ENCODE measurements at places on chromosomes 12 and 14.

- DNase-seq = no peak
Measured at GRCh38 chr12:62859321-62859737, 75.6 kb downstream of the PPM1H start.

GRCh38 chr12:131949431-131950181, at the start of gene EP400:
Gene EP400 (plus strand): TSS chr12:131949942. CDS start chr12:131960620, 10,678 bp downstream.
- DNase-seq = peak; percentile 52

DNA sequence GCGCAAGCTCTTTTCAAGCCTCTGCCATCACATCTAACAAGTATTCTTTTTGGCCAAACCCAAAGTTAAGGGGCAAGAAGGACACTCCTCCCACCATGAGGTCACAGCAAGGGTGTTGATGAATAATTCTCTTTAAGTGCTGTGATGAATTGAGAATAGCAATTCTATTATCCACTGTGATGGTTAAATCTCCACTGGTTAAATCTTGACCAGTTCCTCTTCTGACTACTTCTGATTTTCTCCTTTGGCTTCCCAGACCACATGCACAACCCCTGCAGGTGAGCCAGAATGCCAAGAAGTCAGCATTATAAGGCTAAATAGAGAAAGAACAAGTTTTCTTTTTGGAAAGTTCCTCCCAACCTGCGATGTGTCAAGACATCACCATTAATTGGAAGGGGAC, 90.6 kb upstream of the BCL2L14 start:
- DNase-seq = no peak

DNA sequence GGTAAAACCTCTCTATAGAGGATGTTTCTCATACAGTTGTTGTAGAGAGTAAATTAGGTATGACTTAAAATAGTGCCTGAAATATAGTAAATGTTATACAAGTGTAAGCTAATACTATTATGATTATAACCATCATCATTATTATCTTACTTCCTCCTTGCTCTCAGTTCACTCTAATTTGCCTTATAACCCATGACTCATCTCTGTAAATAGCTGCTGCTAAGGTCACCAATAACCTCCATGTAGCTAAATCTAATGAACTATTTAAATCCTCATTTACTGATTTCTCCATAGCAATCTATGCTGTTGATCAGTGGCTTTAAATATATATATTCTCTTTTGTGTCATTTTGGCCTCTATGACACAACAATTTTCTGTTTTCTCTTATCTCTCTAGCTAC, 109.6 kb downstream of the RMST start:
- DNase-seq = no peak

- no peak for DNase-seq
Measured at GRCh38 chr12:26245175-26245942, 50.0 kb downstream of the SSPN start.

DNA sequence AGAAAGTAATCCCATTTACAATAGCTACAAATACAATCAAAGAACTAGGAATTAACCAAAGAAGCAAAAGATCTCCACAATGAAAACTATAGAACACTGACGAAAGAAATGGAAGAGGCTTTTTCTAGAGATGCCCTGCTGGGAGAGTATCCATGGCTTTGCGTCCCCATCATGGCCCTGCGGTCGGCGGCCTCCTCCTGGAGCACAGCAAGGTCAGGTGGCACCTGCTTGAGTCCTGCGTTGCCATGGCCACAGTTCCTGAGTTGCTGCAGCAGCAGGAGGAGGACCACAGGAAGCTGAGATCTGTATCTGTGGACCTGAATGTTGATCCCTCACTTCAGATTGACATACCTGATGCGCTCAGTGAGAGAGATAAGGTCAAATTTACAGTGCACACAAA, 143.5 kb downstream of the SLC5A8 start:
- no peak for DNase-seq

GRCh38 chr12:114012744-114013431, 46.8 kb upstream of the RBM19 start:
- no peak for DNase-seq

DNA sequence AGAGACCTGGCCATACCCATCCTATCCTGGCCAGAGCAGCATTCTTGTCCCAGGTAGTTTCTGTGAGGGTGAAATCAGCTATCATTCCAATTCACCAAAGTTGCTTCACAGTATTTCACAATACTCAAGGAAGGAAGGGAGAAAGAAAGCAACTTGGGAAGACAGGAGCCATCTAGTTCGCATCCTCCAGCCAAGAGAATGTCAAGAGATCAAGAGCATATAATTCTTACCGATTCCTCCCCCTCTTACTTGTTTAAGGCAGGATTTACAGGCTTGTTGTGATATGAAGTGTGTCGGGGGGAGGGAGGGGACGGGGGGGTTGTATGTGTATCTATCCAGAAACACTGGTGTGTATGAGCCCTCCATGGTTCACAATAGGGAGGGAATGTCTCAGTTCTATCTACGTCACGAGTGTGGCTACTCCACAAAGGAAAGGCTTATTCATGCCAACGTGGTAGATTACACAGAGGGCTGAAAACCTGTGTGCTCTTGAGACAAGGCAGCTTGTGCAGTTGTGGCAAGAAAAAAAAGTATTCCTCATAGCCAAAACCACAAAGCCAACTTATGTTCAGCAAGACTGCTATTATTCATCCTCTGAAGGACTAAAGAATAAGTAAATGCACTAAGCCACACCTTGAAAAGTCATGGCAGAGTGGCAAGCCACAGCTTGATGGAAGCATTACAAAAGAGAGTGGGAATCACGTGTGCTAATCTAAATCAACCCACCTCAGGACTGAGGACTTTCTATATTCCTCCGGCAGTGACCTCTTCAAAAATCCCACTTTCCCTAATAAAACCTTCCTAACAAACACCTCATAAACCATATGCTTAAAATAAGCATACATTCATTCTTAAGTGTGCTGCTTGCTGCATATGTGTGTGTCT, 35.0 kb downstream of the CORO1C start:
- DNase-seq = peak; percentile 99

- DNase-seq = no peak
Measured at GRCh38 chr12:124653169-124653931, 85.9 kb upstream of the NCOR2 start.

DNA sequence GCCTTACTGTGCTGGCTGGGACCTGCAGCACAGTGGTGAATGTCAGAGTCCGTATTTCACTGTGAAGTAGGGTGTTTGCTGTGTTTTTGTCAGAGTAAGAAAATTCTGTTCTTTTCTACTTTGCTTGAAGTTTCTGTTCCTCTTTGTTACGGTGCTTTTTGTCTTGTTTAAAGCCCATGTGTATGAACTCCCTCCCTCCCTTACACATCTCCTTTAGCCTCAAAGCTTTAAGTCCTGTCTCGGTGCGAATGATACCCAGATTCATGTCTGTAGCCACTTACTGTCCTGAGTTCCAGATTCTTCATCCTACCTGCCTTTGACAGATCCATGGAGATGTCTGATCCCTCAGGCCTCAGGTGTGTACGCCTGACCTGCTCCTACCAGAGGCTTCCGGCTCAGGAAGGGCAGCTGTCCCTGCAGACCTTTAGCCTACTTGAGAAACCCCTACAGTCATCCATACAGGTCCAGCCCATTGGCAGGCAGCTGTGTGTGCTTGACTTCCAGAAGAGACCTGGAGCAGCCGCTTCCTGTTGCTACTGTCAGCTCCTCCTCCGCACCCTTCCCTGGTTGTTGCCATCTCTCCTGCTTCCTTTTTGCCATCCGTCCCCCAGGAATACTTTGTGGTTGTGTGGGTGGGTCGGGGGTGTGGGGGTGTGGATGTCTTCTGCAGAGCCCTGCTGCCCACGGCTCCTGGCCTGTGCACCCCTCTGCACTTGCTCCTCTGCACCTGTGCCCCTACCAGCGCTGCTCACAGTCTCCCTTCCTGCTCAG, 72.9 kb downstream of the DDX51 start:
- no peak for DNase-seq

- DNase-seq = no peak
Measured at GRCh38 chr12:81086342-81086741, 8.5 kb downstream of the ACSS3 start.

DNA sequence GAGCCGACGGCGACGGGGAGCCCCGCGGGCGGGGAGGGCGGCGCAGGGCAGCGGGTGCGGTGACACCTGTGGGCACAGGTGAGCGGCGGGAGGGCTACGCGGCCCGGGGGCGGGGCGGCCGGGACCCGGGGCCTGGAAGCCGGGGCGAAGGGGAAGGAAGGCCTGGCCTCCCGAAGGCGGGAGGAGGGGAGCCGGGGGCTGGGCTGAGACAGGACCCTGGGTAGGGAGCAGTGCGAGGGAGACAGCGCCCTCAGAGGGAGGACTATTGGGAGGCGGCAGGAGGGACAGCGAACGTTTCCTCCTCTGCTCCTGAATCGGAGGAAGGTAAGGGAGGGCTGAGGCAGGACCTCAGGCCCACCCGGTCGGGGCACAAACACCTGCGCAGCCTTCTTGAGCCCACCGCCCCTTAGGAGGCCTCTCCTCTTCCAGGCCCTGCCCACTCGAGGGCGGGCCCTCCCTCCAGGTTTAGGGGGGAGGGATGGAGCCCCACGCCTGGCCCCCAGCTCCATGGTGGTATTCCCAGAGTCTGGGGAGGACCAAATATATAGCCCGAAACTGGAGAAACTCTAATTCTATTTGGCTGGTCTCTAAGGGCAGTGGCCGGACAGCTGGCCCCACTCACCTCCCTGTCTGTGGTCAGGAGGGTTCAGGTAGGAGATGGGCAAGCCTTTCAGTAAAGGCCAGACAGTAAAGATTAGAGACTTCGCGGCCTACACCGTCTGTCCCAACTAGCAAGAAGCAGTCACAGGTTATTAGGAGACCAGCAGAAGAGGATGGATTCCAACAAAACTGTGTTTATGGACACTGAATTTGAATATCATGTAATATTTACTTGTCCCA, 509 bp downstream of the PLEKHG6 start:
- no peak for DNase-seq

GRCh38 chr14:55731881-55732498, 152.0 kb downstream of the KTN1 start:
- no peak for DNase-seq

- no peak for DNase-seq
Measured at GRCh38 chr14:90578283-90578985, 181.6 kb downstream of the CALM1 start.

DNA sequence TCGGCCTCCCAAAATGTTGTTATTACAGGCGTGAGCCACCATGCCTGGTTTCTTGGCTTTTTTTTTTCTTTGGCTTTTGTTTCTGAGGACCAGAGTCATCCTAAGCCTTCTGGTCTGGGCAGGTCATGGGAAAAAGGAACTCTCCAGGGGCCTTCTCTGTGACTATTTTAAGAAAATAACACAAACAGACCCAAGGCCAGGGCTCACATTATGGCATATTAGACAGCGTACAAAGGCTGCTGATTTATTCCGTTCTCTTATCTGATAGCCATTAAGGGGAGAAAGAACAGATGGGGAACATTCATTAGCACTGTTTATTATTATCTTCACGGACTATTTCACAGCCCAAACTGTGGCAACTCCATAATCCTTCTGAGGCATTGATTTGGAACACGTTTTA, 28.8 kb upstream of the MANSC4 start:
- DNase-seq = no peak

DNA sequence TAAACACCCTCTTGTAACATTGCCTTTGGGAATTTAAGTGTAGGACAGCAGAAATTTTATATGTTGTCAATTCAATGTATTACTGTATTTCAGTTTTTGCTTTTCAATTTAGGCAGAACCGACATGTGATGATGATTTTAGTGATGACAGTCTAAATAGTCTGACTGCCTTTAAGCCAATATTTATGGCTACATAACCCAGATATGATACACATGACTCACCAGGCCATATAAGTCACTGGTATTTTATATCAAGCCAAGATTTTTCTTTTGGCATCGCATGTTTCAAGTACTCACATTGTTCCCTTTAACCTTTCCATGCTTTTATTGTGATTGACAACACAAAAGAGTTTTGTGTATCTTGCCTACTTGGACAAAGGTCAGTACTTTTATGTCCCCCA, 13.6 kb upstream of the PPM1A start:
- no peak for DNase-seq

DNA sequence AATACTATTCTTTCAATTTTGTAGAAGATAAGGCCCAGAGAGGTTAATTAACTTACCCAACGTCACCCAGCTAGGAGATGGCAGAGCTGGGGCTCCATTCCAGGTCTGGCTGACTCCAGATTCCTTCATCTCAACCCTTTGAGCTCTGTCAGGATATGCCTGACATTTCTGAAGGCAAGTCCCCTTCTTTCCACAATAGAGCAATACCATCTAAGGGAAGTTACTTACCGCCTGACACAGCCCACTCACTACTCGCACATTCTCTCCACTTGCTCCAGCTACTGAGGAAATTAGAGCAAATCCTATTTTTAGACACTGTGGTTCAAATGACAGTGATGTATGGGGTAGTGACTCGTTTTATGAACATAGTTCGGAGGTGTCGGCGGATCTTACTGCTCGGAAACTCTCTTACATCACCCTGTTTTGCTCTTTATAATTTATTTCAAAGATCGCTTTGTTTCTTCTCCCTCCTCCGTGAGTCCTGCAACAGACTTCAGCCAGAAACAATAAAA, 2.0 kb upstream of the WSCD2 start:
- no peak for DNase-seq

DNA sequence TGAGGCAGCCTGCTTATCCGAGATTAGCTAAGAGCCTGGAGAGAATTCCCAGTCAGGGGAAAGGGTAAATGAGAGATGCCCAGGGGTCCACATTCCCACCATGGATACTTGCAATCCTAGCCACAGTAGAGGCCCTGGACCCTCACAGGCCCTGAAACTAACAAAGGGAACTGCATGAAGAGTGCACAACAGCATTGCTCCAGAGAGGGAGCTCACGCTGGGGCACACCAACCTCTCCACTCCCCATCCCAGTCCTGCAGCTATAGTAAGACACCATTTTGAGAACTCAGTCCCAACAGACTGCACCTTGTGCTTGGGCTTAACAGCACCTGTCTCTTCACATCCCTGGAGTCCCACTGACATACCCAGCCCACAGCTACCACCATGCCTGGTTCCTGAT, 30.5 kb downstream of the CEP83 start:
- DNase-seq = no peak

DNA sequence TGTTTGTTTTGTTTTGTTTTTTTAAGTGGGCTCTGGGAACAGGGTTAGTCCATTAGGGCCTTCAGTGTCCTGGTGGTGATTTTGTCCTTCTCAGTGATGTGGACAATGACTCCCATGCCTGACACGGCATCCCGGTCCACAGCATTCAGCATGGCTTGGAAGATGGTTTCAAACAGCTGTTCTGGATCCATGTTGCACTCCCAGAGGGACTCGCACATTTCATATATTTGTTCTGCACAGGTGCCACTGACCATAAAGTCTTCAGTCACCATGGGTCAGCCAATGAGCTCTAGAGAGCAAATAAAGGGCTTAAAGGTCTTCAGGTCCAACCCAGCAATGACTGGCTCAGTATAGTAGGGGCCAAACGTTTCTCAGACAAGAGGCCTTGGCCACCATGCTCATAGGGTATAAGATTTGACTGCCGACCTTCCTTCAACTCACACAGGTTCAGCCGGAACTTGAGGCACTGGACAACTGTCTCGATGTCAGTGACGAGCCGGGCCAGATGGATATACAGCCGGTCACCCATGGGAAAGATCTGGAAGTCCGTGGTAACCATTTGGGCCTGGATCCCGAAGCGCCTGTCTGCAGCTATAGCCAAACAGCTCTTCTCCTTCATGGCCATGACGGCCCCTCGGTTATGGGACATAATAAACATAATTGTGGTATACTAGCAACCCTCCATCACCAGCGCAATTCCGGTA, 18.0 kb downstream of the OR10P1 start:
- no peak for DNase-seq
